Activated CD4-positive, alpha-beta T cell treated with anti-CD3 and anti-CD28 coated beads for 4 hours (primary cell): ENCODE measurements at places on chromosomes 4 and X.

DNA sequence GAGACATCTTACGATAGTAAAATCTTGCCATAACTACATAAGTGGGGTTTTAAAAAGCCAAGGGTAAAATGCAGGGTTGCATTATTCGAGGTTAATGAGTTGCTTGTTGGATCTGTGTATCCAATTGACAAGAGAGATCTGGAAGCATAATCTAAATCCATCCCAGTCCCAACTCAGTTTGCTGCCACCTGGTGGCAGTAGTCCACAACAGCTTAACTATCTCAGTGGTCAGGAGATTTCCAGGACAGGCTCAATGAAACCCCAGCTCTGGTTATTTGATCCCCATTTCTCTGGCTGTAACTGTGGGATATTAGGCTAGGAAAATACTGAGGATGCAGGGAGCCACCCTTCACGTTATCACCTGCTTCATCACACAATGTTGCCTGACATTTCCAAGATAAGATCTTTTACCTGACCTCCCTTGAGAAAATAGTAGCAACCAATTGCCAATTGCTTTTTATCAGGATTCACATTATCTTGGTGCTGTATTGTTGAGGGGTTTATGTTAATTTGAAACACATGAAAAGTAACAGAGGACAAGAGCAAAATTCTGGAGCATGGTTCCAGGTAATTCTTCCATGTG is 88.2 kb upstream of the TNIP3 start:
- DNase-seq = peak; percentile 58

- no peak for DNase-seq
Measured at GRCh38 chrX:49845701-49846403, 16.7 kb downstream of the PAGE4 start.

- DNase-seq = no peak
Measured at GRCh38 chrX:68627986-68628385, 19.5 kb upstream of the STARD8 start.

DNA sequence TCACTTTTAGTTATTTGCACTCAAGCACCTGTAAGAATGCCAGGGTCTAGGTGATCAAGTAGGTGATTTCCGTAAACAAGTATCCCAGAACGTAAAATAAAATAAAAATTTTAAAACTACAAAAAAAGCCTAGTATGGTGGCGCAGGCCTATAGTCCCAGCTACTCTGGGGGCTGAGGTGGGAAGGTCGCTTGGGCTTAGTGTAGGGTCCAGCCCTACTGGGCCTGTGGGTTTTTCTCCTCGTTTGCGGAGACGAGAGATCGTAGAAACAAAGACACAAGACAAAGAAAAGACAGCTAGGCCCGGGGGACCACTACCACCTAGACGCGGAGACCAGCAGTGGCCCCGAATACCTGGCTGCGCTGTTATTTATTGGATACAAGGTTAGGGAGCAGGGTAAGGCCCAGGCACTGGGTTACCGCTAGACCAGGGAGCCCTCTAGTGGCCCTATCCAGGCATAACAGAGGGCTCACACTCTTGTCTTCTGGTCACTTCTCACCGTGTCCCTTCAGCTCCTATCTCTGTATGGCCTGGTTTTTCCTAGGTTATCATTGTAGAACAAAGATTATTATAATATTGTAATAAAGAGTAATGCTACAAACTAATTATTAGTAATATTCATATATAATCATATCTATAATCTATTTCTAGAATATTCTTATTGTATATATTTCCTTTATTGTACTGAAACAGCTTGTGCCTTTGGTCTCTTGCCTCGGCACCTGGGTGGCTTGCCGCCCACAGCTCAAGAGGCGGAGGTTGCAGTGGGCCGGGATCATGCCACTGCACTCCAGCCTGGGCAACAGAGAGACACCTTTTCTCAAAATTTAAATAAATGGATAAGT is 38.4 kb downstream of the SAGE1 start:
- DNase-seq = peak; percentile 35

DNA sequence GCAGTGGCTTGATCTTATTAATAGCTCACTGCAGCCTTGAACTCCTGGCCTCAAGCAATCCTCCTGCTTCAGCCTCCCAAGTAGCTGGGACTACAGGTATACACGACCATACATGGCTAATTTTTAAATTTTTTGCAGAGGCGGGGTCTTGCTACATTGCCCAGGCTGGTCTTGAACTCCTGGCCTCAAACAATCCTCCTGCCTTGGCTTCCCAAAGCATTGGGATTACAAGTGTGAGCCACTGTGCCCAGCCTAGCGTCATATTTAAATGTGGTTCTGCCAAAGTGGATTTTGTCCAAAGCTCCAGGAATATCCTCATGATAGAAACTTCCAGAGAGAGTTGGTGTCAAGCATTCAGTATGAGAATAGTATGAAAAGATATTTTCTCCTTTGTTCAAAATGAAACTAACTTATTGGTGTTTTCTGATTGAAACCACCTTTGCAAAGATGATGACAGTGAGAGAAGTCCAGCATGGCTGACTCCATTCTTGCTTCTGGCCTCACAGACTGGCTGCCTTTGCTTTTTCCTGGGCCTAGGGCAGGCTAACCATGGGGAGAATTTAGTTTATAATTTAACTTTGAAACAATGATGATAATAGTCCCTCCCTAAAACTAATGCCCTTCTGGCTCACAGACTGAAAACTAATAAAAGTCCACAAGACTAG is 129.0 kb downstream of the C4orf51 start:
- no peak for DNase-seq

DNA sequence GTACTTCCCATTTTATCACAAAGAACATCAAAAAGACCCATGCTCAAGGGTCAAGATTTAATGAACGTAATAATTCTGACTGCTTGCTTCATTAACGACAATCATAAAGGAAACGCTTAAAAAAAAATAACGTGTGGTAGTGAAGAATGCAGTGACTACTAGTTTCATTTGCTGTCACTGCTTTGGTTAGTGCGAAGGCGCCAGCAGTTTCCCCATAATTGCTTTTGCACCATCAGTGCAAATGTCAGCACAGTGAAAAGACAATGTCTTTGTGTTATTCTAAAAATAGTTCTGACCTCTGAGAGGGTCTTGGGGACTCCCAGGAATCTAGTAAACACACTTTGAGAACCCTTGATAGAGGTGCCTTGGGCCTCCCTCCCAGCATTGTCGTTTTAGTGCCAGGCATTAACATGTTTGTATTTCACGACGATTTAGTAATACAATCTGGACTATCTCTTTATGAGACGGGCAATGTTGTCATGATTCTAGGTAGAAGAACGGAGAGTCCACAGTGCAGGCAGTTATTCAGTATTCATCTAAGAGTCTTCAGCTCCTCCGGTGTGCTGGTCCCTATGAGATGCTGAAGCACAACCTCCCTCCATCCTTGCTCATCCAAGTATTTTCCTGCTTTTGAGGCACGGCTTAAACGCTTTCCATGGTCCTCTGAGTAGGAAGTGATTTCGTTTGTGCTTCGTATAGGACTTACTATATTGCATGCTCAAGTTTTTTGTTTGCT is 71.0 kb downstream of the AFF1 start:
- peak; percentile 24 for DNase-seq

DNA sequence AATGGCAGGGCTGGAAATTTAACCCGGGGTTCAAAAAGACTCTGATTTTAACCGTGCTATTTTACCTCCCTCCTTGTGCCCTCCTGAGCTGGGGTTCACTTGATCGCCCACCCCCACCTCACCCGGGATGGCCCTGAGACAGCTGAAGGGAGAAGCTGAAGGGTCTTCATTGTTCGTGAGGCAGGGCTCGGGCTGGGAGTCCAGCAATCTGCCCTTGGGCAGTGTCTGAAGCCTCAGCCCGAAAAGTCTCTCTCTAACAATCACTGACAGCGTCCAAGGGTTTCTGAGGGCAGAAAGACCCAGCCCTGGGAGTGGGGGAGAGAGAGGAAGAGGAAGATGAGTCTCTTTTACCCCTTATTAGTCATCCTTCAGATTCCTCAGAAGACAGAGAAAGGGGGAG is 39.4 kb upstream of the PHOX2B start:
- DNase-seq = no peak
